ENCODE measurements at places on chromosomes 7 and 10.

GRCh38 chr10:73625004-73625883 lies 16.0 kb downstream of the MYOZ1 start:
- no peak for DNase-seq

- no peak for DNase-seq
These were observed 615 bp upstream of the NEUROD6 start for GRCh38 chr7:31341141-31341540.

DNA sequence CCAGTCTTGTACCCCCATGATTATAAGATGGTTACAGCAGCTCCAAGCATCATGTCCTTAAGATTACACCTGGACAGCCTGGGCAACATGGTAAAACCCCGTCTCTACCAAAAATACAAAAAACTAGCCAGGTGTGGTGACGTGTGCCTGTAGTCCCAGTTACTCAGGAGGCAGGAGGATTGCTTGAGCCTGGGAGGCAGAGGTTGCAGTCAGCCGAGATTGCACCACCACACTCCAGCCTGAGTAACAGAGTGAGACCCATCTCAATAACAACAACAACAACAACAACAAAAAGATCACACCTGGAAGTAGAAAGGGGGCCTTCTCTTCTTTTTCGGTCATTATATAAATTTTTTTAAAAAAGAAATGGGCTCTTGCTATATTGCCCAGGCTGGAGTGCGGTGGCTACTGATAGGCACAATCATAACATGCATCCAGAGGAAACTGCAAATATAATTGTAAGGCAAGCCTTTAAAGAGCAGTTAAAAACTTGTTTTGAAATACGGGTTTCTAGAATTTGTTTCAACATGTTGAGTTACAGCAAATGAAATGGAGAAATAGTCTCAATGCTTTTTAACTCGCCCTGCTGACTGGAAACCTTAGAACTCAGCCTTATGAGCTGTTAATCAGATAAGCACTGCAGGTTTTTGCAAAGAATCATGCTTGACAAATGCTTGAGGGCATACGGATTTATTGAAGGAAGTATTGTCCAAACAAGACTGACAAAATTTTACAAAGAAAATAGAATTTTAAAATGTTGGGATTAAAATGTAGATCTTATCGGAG lies 4.7 kb upstream of the ENTPD7 start:
- no peak for DNase-seq

DNA sequence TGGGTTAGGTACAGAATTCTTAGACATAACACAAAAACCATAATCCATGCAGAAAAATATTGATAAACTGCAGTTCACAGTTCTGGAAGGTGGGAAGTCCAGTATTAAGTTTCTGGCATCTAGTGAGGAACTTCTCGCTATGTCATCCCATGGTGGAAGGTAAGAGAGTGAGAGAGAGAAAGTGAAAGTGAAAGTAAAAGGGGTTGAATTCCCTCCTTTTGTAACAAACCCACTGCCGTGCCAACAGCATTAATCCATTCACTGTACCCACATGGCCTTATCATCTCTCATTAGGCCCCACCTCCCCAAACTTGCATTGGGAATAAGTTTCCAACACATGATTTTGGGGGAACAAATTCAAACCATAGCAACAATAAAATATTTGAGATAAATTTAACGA lies 17.1 kb downstream of the ZNF485 start:
- no peak for DNase-seq

- no peak for DNase-seq
These were observed 721.1 kb upstream of the C7orf33 start for GRCh38 chr7:147869456-147869855.

DNA sequence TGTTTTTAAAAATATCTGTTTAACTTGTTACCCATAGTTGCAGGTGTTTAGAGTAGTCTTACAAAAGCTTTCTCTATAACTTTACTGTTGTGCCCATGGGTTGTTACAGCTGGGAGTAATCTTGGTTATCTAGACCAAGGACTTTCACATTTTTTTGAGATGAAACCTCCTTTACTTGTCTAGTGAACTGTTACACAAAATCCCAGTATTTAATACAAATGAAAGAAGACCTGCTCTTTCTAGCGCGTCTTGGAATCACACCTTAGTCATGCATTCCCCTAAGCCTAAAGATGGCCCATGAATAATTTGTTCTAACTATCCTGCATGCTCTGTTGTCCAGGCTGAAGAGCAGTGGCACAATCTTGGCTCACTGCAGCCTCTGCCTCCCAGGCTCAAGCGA lies 38.0 kb downstream of the CSGALNACT2 start:
- DNase-seq = no peak

GRCh38 chr10:55495555-55495954 lies 694.5 kb upstream of the PCDH15 start:
- no peak for DNase-seq

- no peak for DNase-seq
These were observed 766.3 kb downstream of the DNAJB9 start for GRCh38 chr7:109335951-109336350.

GRCh38 chr7:102296179-102296438 lies 9.4 kb downstream of the SH2B2 start:
- no peak for DNase-seq

Measured in activated CD8-positive, alpha-beta memory T cell treated with anti-CD3 and anti-CD28 coated beads for 48 hours (primary cell).